Mammary epithelial cell (primary cell): ENCODE measurements at places on chromosomes 7 and 10. TPM values are rescaled to one million over a fixed set of nuclear protein-coding genes. Genes with fewer than 3 reads are reported as not detected.

Gene HHEX
- 0.16 TPM for polyA plus RNA-seq

Gene RPA3
- polyA plus RNA-seq = 40.1 TPM

Gene SPDYE11
- polyA plus RNA-seq = not detected

Gene SPDYE8
- polyA plus RNA-seq = not detected

Gene ZFYVE27
- 14.3 TPM for polyA plus RNA-seq

Gene PDZD8
- 32.8 TPM for polyA plus RNA-seq

Gene C10orf105
- polyA plus RNA-seq = not detected

Gene NRP1
- 81.4 TPM for polyA plus RNA-seq

Gene AMPH
- 0.06 TPM for polyA plus RNA-seq

Gene HTR5A
- not detected for polyA plus RNA-seq

Gene VDAC2
- 150 TPM for polyA plus RNA-seq

Gene C10orf62
- polyA plus RNA-seq = 0.05 TPM

Gene CHAT
- not detected for polyA plus RNA-seq

Gene PLOD3
- polyA plus RNA-seq = 112 TPM

Gene TRIM24
- polyA plus RNA-seq = 7.0 TPM

Gene OR9A2
- not detected for polyA plus RNA-seq

Gene OGA
- polyA plus RNA-seq = 22.1 TPM

Gene PRKAR1B
- polyA plus RNA-seq = 31.9 TPM

Gene GSDME
- polyA plus RNA-seq = 56.3 TPM

Gene PILRA
- 0.87 TPM for polyA plus RNA-seq

Gene ANKRD30A
- not detected for polyA plus RNA-seq

Gene SAMD9
- polyA plus RNA-seq = 3.7 TPM

Gene MCM10
- polyA plus RNA-seq = 13.2 TPM

Gene SSC4D
- 0.93 TPM for polyA plus RNA-seq

Gene TRIM50
- not detected for polyA plus RNA-seq

Gene LRRC61
- 0.93 TPM for polyA plus RNA-seq

Gene MYL10
- not detected for polyA plus RNA-seq

Gene FFAR4
- polyA plus RNA-seq = not detected

Gene CASP2
- polyA plus RNA-seq = 24.6 TPM

Gene BRAF
- 7.6 TPM for polyA plus RNA-seq

Gene LCOR
- polyA plus RNA-seq = 8.0 TPM

Gene VWC2
- polyA plus RNA-seq = not detected

Gene MGMT
- 23.0 TPM for polyA plus RNA-seq

Gene ZNF789
- polyA plus RNA-seq = 3.8 TPM

Gene OR6B1
- polyA plus RNA-seq = not detected

Gene FOXI2
- polyA plus RNA-seq = not detected

Gene FAM204A
- 24.8 TPM for polyA plus RNA-seq

Gene CTAGE4
- polyA plus RNA-seq = 1.5 TPM

Gene CAV1
- 1,604 TPM for polyA plus RNA-seq

Gene SNCG
- 101 TPM for polyA plus RNA-seq

Gene IFIT1
- polyA plus RNA-seq = 0.37 TPM

Gene SEC61G
- polyA plus RNA-seq = 285 TPM

Gene ANKRD2
- 0.87 TPM for polyA plus RNA-seq

Gene NPSR1
- polyA plus RNA-seq = not detected

Gene CPEB3
- 0.17 TPM for polyA plus RNA-seq

Gene FIS1
- 343 TPM for polyA plus RNA-seq

Gene GNG11
- polyA plus RNA-seq = 0.31 TPM

Gene KCNIP2
- polyA plus RNA-seq = 0.22 TPM

Gene PNLIPRP1
- not detected for polyA plus RNA-seq

Gene SVOPL
- polyA plus RNA-seq = not detected

Gene DNAJB12
- polyA plus RNA-seq = 58.9 TPM

Gene CDH23
- polyA plus RNA-seq = 0.03 TPM

Gene LRRC17
- 0.12 TPM for polyA plus RNA-seq

Gene IL15RA
- 2.6 TPM for polyA plus RNA-seq

Gene TMEM225B
- not detected for polyA plus RNA-seq

Gene TMEM176B
- not detected for polyA plus RNA-seq

Gene CYP3A4
- not detected for polyA plus RNA-seq

Gene GPER1
- 1.1 TPM for polyA plus RNA-seq
